Activated CD4-positive, alpha-beta T cell treated with anti-CD3 and anti-CD28 coated beads for 24 hours (primary cell): ENCODE measurements at places on chromosomes 6 and 20.

DNA sequence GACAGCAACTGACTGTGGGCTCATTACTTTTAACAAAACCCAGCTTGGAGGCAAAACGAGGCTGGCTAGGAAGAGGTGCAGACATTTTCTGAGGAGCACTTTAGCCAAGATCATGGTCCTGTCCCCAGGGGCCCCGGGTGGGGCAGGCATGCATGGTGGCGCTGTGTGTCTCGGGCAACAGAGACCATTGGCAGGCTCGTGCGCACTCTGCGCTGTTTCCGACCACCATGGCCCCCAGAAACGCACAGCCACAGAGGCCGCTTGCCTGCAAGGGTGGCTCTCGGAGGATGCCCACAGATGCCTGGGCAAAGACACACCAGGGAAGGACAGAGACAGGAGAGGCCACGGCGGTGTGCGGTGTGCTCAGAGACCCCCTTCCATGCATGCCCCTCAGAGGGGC is 6.7 kb downstream of the BHLHE23 start:
- DNase-seq, result no peak

DNA sequence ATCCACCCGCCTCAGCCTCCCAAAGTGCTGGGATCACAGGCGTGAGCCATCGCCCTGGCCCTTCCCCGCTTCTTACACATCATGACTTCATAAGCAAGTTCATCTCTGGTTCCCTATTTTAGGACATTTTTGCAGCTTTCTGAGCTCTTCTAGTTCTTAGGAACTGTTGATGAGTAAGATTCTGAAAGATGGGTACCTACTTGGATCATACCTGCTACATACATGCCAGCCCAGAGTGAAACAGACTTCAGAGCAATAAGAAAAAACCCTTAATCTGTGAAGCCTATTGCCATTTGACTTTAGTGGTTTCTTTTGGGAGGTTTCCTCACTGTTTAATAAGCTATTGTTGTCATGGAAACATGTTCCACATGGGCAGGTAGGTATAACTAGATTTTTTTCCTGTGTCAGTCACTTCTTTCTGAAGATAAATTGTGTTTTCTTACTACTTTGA is 27.9 kb upstream of the TMEM217 start:
- no peak for DNase-seq

DNA sequence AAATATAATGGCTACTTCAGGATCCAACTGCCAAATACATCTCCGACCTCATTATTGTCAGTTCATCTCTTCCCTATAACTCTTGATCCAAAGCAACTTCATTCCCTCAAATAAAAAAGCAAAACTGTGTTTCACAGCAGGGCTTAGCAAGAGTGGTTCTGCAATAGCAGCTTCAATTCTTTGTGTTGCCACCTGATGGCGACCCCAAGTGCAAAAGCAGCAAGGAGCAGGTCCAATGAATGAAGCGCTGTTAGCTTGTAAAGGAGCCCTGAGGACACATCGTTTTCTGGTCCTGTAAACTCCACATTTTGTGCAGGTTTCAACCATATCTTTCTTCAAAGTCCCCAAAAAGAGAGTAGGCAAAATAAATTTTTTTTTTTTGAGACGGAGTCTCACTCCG is 19.6 kb downstream of the RTN4IP1 start:
- no peak for DNase-seq

DNA sequence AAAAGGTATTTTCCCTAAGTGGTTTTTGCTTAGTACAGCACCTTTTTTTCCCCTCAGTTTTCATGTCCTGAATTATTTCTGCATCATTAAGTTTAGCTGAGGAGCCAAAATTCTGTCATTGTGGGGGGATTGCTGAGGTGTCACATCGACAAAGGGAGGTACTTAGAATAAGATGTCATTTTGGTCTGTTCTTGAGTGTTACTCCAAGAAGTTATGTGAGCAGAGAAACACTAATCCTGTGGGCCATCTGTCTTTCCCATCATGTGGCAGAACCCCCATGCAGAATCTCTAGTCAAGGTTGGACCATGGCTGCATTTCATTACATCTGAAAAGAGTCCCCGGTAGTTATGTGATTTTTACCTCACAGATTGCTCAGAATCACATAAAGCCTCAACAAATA is 167.8 kb upstream of the CENPW start:
- DNase-seq, result no peak

DNA sequence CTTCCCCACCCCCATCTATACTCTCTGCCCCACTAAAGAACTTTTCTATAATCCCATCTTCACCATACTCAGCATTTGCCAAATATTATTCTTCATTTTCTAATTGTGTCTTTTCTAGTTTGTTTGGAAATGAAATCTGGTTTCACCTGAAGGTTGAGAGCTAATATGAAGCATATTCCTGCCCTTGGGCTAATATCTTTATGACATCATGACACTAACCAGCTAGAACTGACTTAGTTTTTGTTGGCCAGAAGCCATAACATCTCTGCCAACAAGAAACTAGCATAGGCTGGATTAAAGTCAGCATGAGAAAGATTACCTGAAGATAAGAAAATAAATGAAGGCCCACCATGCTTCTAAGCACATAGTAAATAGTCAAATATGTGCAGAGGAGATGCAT is 16.7 kb downstream of the UNC5CL start:
- no peak for DNase-seq

DNA sequence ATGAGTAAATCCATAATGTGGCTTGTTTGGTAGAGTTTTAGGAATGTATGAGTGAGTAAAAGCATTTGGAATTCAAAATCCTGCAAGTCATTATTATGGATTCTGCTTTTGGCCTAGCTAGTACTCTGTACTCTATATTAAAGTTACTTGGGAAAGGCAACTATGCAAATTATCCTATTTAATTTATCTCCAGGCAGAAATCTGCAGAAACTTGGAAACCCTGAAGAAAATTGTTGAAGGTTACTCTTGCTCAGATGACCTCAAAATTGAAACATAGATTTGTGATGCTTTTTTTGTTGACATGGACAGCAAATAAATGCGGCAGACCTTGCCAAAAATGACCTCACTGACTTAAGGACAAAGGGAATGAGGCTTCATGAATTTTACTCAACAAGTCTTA is 477.1 kb upstream of the EYS start:
- DNase-seq, result no peak

DNA sequence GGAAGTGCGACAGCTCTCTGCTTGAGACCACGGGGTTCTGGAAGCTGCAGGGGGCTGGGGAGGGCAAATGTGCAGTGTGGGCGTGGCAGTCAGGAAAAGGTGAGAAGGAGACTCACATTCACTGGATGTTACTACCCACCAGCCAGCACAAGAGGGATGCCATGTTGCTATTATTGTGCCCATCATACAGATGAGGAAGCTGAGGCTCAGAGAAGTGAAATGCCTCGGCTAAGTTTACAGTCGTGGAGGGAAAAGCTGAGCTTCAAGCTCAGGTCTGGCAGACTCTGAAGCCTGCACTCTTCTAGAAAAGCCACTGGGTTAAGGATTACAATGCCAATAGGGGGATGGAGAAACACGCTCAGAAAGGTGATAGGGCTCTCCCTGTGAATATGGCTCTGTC is 34.4 kb downstream of the HNF4A start:
- no peak for DNase-seq

DNA sequence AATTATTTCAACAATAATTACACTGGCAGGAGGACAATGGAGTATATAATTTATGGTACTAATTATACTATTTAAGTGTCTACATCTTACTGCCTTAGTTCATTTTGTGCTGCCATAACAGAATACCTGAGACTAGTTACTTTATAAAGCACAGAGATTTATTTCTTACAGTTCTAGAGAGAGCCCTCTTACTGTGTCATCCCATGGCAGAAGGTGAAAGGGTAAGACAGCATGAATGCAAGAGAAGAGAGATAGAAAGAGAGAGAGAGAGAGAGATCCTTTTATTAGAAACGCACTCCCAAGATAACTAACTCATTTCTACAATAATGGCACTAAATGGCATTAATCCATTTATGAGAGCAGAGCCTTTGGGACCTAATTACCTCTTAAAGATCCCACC is 314.7 kb downstream of the EPM2A start:
- DNase-seq, result no peak

GRCh38 chr6:73885393-73885792 is 189.4 kb downstream of the CD109 start:
- DNase-seq, result no peak

DNA sequence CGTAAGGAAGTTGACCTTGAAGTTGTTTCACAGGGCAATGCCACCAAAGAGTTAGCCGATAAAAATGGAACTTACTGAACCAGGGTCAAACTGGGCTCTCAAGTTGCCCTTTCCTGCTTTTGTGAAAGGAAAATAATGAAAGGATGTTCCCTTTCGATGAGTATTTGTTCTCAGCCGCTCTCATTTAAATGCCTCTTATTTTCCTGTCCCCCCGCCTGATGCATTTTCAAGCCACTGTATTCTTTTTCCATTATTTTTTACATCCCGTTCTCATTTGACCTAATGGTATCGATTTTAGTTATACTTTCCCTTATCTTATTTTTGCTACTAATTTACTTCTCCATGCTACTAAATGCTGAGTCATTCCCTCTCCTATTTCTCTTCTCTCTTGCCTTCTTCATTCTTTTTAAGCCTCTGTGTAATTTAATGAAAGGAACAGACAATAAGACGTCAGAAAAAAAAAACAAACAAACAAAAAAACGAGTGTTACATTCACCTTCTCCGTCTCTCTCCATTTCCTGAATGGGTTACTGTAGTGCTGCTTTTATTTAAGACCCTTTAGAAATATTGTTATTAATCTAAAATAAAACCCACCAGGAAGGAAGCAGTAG is 655 bp upstream of the NDUFAF4 start:
- no peak for DNase-seq

DNA sequence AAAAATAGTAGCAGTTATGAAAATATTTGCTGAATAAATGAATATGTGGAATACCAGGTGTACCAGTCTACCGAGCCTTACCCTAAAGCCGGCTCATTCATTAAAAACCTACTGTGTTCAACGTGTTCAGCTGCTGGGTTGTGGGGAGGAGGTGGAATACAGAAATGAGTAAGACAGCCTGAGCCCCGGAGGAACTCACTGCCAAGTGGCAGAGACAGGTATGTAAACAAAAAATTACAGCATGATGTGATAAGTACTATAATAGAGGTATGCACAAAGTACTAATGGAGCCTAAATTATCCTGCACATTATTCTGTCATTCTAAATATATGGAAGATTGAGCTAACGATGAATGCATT is 6.8 kb upstream of the ADTRP start:
- DNase-seq, result no peak

DNA sequence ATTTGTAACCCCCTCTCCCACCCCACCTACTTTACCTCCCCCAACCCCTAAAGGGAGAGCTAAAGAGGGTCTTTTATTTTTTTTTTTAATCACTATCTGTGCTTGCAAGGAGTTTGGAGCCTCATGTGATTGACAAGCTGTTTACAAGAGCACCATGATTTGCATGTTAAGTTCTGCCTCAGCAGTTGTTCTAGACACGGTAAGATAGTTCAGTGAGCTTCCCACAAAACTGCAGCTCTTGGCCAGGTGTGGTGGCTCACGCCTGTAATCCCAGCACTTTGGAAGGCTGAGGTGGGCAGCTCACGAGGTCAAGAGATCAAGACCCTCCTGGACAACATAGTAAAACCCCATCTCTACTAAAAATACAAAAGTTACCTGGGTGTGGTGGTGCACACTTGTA is 5.0 kb upstream of the PXDC1 start:
- no peak for DNase-seq

- no peak for DNase-seq
Measured at GRCh38 chr6:150233843-150234269, 91.0 kb downstream of the PPP1R14C start.

- no peak for DNase-seq
Measured at GRCh38 chr6:110949679-110950285, 8.7 kb upstream of the GTF3C6 start.

- DNase-seq, result no peak
Measured at GRCh38 chr6:47134476-47135189, 92.5 kb upstream of the ADGRF1 start.

DNA sequence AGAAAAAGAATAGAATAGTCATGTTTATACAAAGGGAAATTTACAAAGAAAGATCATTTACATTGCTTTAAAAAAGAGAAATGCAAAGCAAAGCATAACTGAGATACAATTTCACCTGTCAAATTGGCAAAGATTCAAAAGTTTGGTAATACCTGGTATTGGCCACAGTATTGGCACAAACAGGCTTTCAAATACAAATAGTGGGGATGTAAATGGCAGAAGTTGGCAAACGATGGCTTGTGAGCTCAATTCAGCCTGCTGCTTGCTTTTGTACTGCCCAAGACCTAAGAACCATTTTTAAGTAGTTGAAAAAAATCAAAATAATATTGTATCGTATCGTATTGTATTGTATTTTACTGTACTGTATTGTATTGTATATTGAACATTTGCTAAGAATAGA is 194.5 kb upstream of the JAG1 start:
- DNase-seq, result no peak
